C1 segment of cervical spinal cord (tissue), 14 donors: ENCODE measurements at places on chromosomes 5 and 9.

GRCh38 chr5:112787896-112788295, 50.2 kb downstream of the APC start:
- no peak for DNase-seq

DNA sequence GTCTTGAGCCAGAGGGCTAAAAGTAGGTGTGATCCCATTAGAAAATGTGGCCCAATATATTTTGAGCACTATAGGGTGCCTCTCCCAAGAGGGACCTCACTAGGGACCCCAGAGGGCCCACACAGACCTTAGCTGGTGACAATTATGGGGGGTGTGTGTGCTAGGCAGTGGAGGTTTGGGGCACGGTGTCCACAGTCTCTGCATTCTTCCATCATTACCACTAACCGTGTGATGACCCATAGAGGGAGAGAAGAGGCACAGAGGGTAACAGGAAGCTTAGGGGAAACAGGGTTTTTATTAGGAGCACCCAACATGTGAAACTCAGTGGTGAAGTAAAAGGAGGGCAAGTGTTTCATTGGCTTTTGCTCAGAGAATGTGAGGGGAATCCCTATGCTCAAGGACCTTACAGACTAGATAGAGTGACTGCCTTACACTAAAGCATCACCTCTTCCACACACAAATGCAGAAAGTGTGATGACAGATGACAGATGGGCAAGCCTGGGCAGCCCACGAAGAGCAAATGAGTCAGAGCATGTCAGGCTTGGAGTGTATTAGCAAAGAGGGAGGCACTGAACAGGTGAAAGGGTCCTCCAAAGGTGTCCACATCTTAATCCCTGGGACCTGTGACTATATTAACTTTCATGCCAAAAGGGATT, 2.5 kb upstream of the ACTL7A start:
- no peak for DNase-seq

GRCh38 chr9:72042928-72043327, 17.5 kb downstream of the C9orf57 start:
- DNase-seq, result no peak

DNA sequence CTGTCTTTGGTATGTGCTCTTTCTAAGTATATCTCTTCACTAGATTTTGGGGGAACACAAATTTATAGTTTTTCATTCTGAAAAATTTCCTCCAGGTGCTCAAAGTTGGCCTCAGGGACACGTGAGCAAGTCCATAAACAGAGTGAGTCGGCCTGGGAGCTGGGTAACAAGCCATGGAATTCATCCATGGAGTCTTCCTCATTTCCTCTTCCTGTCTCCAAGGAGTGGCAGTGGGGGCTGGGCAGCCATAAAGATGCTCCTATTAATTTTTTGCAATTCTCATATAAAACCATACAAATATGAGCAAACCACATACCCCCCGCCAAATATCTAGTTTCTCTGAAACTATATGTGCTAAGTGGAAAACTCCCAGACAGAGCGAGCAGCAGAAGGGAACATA, 136.6 kb upstream of the OTULINL start:
- DNase-seq, result no peak

GRCh38 chr5:132648355-132648754, 9.6 kb upstream of the IL13 start:
- no peak for DNase-seq

- peak; percentile 45 for DNase-seq
Observed at GRCh38 chr5:179805529-179806249, 977 bp downstream of the MGAT4B start.

DNA sequence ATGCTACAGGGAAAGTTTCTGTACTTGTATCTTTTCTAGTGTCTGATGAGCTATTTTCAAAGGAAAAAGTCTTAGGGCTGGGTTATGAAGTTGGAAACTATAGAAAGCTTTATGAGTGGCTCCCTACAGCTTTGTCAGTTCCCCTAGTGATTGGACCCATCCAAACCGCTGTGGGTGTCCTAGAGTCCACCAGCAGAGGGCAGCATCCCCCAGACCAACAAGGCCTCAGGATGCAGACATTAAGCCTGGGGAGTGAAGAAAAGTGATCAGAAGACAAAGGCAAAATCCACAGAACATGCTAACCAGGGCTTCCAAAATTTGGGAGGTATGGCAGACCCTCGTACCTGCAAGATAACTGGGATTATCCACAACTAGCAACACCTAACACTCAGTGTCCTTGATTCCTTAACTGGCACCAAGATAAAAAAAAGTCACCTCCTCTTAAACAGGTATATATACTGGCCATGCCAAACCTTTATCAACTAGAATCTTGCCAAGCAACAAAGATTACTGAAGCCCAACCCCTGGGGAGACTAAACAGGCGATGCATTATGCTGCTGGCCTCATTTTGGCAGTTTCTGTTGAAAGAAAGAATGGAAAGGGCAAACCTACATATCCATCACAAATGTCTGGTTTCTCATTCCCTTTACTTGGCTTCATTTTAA, 110.4 kb upstream of the NR5A1 start:
- DNase-seq, result peak; percentile 78

DNA sequence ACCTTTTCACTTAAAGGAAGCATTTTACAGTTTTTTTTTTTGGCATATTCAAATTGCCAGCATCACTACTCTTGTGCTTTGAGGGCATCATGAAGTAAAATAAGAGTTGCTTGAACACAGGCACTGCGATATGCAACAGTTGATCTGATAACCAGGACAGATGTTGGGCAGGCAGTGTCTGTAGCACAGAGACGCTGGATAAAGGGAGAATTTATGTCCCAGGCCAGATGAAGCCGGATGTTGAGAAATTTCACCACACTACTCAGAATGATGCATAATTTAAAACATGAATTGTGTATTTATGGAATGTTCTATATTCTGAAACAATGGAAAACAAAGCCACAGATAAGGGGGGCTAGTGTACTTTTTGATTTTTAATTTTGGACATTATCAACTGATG, 71.4 kb downstream of the SLC12A2 start:
- DNase-seq, result no peak

GRCh38 chr5:65791712-65792673, 70.0 kb downstream of the NLN start:
- DNase-seq, result peak; percentile 24

- DNase-seq, result no peak
Observed at GRCh38 chr5:134638760-134639201, 6.2 kb upstream of the SAR1B start.

- no peak for DNase-seq
Observed at GRCh38 chr5:17132444-17133083, 84.9 kb upstream of the BASP1 start.

DNA sequence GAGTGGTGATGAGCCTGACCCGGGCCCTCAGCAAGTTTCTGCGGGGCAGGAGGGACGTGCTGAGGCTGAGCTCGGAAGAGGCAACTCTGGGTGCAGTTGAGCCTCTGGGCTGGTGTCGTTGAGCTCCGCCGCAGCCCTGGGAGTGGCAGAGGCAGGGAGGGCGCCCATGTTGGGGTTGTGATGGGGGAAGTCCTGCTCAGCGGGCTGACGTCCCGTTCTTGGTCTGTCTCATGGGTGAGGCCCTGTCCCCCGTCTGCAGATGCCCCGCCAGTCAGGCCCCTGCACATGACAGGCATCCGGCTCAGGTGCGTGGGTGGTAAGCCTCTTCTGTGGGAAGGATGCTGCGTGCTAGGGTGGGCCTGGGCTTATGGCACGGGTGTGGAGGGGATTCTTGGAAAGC, 64.3 kb downstream of the RXRA start:
- DNase-seq, result no peak

DNA sequence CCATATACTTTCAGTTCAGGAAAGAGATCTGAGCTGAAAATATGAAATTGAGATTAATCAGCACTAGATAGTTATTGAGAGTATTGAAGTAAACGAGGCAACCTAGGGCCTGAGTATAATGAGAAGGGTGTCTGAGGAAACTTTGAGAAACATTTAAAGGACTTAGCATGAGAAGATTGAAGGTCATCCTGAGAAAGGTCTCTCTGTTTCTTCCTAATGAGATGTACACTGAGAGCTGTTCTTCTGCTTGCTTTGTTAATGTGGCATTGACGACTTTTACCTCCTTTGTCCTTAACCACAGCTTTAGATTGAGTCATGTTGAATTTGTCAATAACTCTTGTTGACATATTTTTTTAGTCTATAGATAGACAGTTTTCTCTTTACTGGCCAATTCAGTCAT, 145.1 kb upstream of the ACTBL2 start:
- no peak for DNase-seq
